ENCODE measurements at places on chromosomes 6 and 20.

GRCh38 chr6:20605061-20605460, 70.8 kb downstream of the CDKAL1 start:
- H3K36me3 ChIP-seq = no peaks in the 10 kb centered on the region
- H3K27ac ChIP-seq = no peak overlapping the region
- no peaks in the 10 kb centered on the region for H3K4me1 ChIP-seq
- no peak overlapping the region for H3K4me3 ChIP-seq
- no peak for DNase-seq

GRCh38 chr6:96007663-96008062, 8.1 kb upstream of the FUT9 start:
- no peaks in the 10 kb centered on the region for H3K27me3 ChIP-seq
- no peak overlapping the region for H3K27ac ChIP-seq
- no peaks in the 10 kb centered on the region for H3K4me1 ChIP-seq
- no peak overlapping the region for H3K4me3 ChIP-seq
- no peaks in the 10 kb centered on the region for H3K36me3 ChIP-seq

DNA sequence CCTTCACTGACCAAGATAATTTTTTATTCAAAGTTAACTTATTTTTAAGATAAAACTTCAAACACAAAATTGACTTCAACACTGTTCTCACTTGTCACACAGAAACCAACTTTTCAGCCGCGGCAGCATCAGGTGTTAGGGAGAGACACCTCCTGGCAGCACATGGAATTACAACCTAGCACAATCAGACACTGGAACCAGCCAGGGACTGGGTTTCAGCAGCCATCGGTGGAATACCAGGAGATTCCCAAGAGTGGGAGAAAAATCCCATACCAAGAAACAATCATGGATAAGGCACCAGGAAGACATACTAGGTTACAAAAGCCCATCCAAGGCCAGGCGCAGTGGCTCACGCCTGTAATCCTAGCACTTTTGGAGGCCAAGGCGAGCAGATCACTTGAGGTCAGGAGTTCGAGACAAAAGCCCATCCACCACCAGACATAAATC, 70.0 kb downstream of the SNX5 start:
- no peak overlapping the region for H3K27ac ChIP-seq
- peaks cover 15% of the 10 kb centered on the region for H3K4me1 ChIP-seq
- H3K4me3 ChIP-seq = no peak overlapping the region

DNA sequence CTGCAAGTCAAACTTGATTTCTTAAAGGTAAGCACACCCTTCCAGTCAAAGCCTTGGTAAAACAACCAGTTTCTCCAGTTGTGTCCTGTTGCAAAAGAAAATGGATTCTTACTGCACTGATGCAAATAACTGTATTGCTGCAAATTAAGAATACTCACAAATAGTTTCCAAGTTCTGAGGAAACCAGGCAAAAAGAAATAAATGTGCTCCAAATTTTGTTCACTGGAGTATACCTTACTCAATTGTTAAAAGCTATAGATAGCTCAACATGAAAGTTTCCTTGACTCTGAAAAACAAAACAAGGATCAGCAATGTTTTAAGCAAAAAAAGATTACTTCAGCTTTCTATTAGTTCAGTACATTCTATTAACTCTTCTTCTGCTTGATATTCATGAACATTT, 75.2 kb downstream of the SLC16A10 start:
- H3K4me1 ChIP-seq = no peaks in the 10 kb centered on the region
- DNase-seq = no peak
- no peaks in the 10 kb centered on the region for H3K36me3 ChIP-seq
- no peak overlapping the region for H3K4me3 ChIP-seq
- H3K27me3 ChIP-seq = no peaks in the 10 kb centered on the region
- no peak overlapping the region for H3K27ac ChIP-seq

DNA sequence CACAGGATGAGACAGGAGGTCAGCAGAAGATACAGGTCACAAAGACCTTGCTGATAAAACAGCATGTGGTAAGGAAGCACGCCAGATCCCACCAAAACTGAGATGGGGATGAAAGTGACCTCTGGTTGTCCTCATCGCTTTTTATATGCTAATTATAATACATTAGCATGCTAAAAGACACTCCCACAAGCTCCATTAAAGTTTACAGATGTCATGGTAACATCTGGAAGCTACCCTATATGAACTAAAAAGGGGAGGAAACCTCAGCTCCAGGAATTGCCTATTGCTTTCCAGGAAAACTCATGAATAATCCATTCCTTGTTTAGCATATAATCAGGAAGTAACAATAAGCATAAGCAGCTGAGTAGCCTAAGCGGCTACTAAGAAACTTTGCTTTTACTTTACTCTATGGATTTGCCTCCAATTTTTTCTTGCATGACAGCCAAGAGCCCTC, 8.4 kb upstream of the RIN2 start:
- H3K27ac ChIP-seq = no peak overlapping the region
- DNase-seq = no peak
- H3K4me3 ChIP-seq = no peak overlapping the region
- H3K36me3 ChIP-seq = no peaks in the 10 kb centered on the region
- no peaks in the 10 kb centered on the region for H3K27me3 ChIP-seq
- H3K4me1 ChIP-seq = peaks cover 10% of the 10 kb centered on the region

Data from CD14-positive monocyte (primary cell).